Stimulated activated CD8-positive, alpha-beta memory T cell treated with anti-CD3 and anti-CD28 coated beads, Interleukin-15, amount 100 ng/mL, for 24 hours (primary cell): ENCODE measurements at places on chromosomes 2 and 18.

- DNase-seq, result no peak
Observed at GRCh38 chr18:31232013-31232412, 69.4 kb upstream of the DSC1 start.

- DNase-seq, result no peak
Observed at GRCh38 chr2:142944721-142945120, 67.3 kb downstream of the KYNU start.

- no peak for DNase-seq
Observed at GRCh38 chr2:11234309-11234708, 79.0 kb downstream of the SLC66A3 start.

DNA sequence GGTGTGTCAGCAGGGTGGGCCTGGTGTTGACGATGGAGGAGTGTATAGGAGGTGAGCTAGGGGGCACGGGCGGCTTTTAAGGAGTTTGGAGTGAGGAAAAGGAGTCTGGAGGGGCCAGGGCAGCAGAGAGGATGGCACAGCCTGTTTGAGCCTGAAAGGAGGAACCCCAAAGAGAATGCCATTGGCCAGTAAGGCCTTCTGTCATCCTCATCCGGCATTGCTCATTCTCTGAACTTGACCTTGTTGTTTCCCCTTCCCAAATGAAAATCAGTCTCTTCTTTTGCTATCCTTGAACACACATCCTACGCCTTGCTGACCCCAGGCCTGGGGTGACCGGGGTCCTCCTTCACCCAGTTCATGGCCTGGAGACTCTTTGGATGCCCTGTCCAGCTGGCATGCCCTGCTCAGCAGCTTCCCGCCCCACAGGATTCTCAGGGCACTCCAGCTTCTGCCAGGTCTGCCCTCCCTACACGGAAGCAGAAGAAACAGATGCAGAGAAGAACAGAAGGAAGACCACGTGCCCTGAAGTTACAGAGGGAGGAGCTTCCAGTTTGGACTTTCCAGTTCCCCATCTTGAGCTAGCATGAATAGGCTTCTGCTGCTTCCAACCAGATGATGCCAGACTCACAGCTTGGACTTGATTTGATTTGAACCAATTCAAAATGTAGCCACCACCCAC lies 20.5 kb upstream of the KIF3C start:
- DNase-seq, result no peak

- no peak for DNase-seq
Observed at GRCh38 chr18:29157905-29158304, 981.0 kb upstream of the CDH2 start.

DNA sequence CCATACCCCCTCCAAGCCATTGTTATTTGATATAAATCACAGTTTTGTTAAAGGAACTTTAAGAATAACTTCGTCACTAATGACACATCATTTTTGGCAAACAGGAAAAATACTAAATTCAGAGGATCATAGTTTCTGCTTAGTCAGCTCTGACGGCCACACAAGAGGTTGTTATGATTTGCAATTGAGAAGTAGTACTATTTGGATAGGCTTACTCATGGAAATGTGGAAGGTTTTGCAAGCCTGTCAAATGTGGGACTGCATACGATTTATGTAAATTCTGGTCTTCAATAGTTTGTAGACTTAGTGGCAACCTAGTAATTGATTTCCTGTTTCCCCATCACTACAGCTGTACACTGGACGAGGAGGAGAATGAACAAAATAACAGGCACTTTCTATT lies 108.1 kb downstream of the ARHGEF33 start:
- no peak for DNase-seq

GRCh38 chr2:47520302-47520630 lies 117.3 kb downstream of the MSH2 start:
- no peak for DNase-seq

DNA sequence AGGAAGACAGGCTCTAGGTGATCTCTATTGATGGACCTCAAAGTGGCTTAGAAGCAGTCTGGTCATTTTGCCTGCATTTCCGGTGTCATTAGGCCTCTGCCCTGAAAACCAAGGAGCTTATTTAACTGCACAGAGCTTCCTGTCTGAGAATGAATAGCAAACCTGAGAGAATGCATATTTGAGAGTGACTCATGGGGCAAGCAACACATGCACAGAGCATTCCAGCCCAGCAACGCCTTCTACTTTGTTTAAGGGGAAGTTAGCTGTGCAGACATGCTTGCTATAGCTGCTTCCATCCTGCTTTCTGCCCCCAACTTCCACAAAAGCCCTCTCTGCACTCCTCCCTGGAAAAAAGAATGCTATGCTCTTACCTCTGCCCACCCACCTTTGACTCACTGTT lies 232.8 kb downstream of the GRB14 start:
- DNase-seq, result no peak

DNA sequence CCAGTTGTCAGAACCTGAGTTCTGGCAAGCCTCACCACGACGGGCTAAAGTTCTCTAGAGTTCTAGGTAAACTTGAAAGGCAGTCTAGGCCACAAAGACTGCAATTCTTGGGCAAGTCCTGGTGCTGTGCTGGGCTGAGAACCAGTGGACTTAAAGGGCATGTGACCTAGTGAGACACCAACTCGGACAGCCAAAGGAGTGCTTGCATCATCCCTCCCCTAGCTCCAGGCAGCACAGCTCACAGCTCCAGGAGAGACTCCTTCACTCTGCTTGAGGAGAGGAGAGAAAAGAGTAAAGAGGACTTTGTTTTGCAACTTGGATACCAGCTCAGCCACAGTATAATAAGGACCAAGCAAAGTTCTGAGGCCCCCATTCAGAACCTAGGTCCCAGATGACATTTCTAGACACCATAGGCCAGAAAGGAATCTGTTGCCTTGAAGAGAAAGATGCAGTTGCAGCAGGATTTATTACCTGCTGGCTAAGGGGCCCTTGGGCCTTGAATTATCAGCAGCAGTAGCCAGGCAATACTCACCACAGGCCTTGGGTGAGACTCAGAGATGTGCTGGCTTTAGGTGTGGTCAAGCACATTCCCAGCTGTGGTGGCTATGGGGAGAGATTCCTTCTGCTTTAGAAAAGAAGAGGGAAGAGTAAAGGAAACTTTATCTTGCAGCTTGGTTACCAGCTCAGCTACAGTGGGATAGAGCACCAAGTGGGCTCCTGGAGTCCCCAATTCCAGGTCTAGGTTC lies 51.8 kb downstream of the UPP2 start:
- DNase-seq, result no peak

DNA sequence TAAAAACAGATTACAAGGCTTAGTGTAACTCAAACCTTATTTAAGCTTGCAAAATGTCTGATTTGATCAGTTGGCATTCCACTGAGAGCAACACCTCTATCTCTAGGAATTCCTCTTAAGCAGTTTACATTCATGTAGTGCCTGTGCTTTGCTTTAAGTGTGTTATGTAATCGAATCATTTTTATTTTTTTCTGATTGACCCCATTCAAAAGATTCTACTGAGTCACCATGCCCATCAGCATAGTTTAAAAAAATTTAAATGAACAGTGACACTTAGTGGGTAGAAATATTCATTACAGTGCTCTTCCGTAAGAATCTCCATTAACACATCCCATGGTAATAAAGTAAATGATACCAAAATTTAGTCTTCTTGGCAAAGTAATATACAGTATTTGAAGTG lies 67.8 kb upstream of the SLC4A10 start:
- no peak for DNase-seq

DNA sequence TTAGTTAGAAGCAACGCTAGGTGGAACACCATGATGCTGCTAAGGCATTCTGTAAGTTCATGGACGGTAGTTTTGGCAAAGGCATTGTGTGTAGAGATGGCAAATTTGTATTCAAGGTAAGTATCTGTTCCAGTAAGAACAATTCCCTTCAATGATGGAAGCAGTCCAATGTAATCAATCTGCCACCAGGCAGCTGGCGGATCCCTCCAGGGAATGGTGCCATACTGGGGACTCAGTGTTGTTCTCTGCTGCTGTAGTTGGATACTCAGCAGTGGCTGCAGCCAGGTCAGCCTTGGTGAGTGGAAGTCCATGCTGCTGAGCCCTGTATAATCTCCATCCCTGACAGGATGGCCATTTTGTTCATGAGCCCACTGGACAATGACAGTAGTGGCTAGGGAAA lies 62.8 kb downstream of the ARL6IP6 start:
- DNase-seq, result no peak

DNA sequence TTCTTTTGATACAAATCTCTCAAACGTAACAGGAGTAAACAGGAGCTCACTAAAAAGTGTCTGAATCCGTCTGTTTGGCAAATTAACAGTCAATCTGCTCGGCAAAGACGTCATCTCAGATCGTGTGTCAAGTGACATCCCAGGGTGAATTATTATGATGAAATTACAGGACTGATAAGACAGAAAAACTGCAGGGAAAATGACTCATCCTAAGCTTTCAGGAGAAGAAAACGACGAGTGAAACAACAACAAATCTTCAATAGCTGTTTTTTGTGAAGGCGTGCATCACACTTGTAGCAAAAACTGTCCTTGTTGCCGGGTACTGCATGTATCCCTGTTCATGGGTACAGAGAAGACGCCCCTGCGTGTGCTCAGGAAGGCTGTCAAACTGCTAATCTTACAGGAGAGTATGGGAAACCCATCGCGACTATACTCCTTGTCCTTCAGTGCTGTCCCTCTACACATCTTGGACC lies 24.9 kb downstream of the EPB41L3 start:
- DNase-seq, result no peak

DNA sequence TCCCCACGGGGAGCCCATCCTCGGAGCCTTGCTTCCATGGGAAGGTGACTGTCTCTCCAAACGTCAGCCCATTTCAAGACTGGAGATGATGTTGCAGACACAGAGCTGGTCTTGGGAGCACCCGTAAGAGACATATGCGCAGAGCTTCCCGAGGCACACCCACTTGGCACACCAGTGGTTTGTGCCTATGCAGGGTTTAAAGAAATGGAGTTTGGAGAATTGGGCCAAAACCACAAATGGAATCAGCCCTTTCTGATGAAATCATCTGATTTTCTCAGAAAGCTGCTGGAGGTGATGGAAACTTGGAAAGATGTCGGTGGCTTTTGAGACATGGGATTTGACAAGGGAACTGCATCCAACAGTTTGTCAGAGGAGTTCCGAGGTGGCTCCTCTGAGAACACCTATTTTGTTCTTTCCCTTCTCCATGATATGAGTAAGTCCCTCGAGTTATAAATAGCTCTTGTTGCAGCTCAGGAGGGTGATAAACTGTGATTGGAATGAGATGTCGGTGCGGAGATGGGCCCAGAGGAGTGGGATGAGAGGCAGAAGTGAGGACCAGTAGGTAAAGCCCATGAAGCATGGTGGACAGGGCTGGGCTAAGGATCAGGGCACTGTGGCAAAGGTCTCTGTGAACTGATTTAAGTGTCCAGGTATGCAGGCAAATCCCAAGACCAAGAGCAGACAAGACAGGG lies 225.7 kb downstream of the ACKR3 start:
- no peak for DNase-seq

GRCh38 chr2:30231212-30231995 lies at the start of gene LBH:
TSS of gene LBH (plus strand) at chr2:30231534. CDS start at chr2:30231739, 205 bp downstream.
- DNase-seq, result peak; percentile 83

DNA sequence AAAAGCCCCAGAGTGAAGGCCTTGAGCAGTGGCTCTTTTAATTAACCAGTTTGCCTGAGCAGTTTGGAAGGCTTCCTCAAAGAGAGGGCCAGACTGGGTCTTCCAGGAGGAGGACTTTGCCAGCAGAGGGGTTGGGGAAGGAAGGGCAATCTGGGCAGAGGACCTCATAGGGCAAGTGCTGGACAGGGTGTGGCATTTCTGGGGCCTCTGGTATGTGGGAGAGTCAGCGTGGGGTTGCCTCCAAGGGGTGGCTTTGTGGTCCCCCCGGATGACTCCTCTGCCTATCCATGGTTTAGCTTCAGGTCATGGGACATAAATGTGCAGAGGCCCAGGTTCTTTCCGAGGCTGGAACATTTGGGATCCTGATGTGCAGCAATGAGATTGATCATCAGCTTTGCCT lies 12.6 kb downstream of the GLI2 start:
- DNase-seq, result no peak

- peak; percentile 33 for DNase-seq
Observed at GRCh38 chr2:218168635-218169462, 2.1 kb upstream of the CXCR1 start.

DNA sequence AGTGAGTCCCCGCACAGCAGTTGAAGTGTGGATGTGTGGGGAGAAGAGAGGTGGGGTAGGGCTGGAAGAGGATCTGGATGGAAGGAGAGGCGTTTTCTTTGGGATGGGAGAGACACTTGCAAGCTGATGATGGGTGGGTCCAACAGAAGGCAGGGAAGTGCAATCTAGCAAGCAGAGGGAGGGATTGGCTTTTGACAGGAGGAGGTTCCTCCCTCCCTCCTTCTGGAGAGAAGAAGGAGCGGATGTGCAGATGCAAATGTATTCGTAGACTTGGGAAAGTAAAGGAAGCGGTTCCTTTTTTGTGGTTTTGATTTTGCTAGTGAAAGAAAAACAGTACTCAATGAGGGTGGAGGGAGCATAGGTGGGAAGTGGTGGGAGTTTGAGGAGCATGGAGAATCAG lies 48.9 kb downstream of the LAMA3 start:
- DNase-seq, result no peak

DNA sequence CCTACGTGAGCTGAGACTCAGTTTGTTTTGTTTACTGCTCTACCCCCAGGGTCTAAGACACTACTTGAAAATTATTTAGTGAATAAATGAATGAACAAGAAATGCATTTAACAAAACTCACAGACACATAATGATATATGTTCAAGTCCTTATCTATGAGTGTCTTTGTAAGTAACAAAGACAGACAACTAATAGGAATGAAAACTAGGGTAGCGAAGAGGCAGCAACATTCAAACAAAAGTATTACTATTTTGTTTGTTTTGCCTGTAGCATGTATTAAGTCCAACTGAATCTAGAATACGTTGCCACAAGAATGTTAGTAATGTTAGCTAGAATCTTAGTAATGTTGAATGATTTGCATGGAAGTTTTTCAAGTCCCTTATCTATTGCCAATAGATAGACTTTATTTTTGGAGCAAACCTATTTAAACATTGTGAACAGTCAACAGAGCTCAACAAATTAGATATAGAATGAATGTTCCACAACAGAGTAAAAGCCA lies 144.8 kb upstream of the VWC2L start:
- no peak for DNase-seq

GRCh38 chr2:101795033-101795432 lies 97.5 kb downstream of the MAP4K4 start:
- no peak for DNase-seq

DNA sequence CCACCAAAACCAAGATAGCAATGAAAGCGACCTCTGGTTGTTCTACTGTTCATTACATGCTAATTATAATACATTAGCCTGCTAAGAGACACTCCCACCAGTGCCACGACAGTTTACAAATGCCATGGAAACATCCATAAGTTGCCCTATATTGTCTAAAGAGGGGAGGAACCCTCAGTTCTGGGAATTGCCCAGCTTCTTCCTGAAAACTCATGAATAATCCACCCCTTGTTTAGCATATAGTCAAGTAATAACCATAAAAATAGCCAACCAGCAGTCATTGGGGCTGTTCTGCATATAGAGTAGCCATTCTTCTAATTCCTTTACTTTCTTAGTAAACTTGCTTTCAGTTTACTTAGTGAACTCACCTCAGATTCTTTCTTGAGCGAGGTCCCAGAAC lies 189.8 kb upstream of the SOX11 start:
- DNase-seq, result no peak

- DNase-seq, result no peak
Observed at GRCh38 chr2:239220341-239220740, 180.5 kb downstream of the HDAC4 start.

- no peak for DNase-seq
Observed at GRCh38 chr2:206887745-206888144, 51.6 kb upstream of the CPO start.

- no peak for DNase-seq
Observed at GRCh38 chr2:1162768-1163584, 212.3 kb downstream of the SNTG2 start.
